ENCODE measurements at places on chromosomes 16 and 17.

GRCh38 chr17:62791235-62791734 lies 16.8 kb downstream of the MARCHF10 start:
- peak; percentile 87 for DNase-seq

DNA sequence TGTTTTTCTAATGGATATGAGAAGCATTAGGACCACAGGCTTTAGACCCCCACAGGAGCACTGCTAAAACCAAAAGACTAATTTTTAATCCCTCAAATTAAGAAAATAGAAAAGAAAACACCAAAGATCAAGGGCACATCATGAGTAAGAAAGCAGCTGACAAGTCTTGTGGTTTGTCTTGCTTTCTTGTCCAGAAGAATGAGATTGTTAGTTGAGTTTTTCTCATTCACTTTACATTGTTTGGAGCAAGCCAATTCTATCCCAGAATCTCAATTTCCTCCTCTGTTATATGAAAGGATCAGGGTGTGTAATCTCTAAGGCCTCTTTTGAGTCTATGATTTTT lies 899.0 kb downstream of the KCNJ2 start:
- no peak for DNase-seq

DNA sequence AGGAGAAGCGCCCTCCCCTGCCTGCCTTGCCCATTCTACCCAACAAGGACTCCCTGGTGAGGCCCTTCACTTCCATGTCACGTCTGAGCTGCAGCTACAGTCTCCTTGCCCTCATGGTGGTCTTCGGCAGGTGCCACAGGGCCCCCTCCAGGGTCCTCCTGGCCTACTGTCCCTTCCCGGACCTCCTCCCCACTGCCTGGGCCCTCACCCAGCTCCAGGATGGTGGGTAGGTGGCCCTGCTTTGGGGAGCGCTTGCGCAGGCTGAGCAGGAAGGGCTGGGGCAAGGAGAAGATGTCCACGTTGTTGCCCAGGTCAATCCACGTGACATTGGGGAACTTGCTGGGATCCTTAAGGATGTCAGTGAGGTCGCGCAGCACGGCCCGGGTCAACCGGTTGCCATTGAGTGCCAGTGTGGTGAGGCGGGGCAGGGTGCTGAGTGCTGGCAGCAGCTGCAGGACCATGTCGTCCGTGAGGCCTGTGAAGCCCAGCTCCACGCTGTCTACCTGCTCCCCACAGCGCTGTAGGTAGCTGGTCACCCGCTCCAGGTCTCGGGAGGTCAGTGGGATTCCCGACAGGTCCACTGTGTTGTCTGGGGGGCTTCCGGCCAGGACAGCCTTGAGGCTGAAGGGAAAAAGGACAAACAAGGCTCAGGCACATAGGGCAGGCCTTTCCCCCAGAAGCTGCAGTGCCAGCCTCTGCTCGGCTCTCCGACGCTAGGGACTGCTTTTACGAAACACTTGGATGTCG lies 28.3 kb downstream of the TRPV2 start:
- DNase-seq: peak; percentile 83

DNA sequence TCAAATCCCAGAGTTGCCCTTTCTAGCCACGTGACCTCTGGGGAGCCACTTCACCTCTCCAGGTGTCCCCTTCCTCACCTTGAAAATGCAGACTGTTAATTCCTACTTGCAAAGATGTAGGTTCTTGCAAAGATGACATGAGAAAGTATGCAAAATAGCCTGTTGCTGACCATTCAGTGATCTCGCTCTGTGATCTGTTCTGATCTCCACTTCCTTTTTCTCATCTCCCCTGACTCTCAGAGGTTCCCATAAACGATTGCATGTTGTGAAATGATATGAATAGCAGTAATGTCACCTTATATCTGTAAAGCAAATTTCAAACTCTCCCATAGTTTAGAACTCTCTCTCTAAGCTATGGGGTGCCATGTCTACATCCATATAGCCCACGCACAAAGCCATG lies 182.3 kb downstream of the TMEM132E start:
- no peak for DNase-seq

GRCh38 chr16:77322757-77323156 lies 112.1 kb downstream of the ADAMTS18 start:
- DNase-seq: no peak

- DNase-seq: peak; percentile 93
Measured at GRCh38 chr17:1720856-1721386, 3.6 kb upstream of the WDR81 start.

DNA sequence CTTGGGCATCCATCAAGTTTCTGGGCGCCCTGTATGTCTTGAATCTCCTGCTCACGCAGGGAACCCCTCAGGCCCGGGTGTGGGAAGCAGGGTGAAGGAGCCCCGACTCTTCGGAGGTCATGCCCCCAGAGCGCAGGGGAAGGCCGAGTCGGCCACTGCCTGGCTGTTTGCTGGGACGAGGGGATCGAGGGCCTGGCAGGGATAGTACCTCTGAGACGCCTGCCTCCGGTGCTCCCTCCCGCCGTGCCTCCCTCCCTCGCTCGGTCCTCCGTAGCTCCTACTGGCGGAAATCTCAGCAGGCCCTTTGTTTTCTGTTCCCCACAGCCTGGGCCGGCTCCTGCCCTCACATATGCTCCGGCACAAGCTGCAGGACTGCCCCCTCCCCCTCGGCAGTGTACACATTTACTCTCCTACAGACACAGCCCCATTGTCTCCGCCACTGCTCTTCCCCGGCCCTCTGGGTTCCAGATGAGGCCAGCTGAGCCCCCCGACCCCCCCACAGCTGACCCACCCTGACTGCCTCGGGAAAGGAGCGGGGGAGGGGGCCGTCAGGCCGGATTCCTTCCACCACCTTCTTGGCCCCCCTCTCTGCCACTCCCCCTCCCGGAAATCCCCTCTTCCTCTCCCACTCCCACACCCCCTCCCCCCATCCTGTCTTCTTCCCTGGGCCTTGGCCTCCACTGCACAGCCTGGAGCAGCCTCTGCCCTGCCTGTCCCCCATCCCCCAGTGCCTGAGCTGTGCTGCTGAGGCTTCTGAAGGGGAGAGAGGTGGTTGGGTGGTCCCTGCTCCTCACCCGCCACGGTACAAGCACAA lies 1.4 kb downstream of the TRAF4 start:
- peak; percentile 92 for DNase-seq

DNA sequence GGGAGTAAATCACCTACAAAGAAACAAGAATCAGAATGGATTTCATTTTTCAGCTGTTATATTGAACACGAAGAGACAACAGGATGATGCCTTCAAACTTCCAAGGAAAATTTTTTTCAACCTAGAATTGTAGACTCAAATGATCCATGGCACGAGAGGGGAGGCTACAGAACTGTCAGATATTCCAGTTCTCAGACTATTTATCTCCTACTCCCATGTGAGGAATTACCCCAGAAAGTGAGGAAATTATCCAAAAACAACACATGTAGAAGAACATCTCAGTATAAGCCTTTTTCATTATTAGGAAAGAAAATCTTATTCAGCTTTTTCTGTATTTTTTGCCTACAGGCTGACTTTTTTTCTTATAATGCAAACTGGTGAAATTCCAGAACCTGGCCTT lies 5.5 kb upstream of the ASGR2 start:
- DNase-seq: no peak

- no peak for DNase-seq
Measured at GRCh38 chr17:61282377-61282776, 117.3 kb upstream of the TBX2 start.

GRCh38 chr17:30239089-30239462 lies 3.6 kb upstream of the SLC6A4 start:
- no peak for DNase-seq

DNA sequence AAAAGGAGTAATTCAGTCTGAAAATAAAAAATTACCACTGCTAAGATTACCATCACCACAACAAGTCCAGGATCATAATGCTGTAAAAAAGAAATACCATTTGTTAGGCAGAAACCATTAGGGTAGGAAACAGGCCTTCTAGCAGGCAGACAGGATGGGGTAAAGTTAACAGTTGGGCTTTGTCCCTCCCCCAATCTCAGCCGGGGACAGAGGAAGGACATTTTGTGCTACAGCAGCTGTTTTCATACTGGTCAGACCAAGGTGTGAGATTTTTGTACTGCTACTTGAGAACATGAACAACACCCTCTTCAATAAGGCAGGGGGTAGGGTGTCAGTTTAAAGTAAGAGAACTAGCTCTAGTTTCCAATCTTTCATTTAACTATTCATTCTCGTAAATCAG lies 49.2 kb upstream of the ITGA2B start:
- peak; percentile 21 for DNase-seq

GRCh38 chr17:45775148-45775547 lies 9.0 kb upstream of the CRHR1 start:
- no peak for DNase-seq

DNA sequence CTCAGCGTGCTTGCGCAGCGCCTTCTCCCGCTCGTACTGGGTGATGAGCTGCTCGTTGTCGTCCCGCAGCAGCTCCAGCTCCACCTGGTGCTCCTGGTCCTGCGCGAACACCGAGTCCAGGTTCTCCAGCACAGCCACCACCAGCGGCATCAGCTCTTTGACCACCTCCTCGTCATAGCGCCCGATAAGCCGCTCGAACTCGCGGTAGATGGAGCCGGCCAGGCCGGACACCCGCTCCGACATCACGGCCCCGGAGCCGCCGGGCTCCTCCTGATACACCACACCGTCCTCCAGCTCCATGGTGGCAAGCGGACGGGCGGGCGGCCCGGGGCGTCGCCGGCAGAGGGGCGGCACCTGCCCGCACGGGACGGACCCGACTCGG lies 320 bp downstream of the SPAG9 start:
- peak; percentile 87 for DNase-seq

DNA sequence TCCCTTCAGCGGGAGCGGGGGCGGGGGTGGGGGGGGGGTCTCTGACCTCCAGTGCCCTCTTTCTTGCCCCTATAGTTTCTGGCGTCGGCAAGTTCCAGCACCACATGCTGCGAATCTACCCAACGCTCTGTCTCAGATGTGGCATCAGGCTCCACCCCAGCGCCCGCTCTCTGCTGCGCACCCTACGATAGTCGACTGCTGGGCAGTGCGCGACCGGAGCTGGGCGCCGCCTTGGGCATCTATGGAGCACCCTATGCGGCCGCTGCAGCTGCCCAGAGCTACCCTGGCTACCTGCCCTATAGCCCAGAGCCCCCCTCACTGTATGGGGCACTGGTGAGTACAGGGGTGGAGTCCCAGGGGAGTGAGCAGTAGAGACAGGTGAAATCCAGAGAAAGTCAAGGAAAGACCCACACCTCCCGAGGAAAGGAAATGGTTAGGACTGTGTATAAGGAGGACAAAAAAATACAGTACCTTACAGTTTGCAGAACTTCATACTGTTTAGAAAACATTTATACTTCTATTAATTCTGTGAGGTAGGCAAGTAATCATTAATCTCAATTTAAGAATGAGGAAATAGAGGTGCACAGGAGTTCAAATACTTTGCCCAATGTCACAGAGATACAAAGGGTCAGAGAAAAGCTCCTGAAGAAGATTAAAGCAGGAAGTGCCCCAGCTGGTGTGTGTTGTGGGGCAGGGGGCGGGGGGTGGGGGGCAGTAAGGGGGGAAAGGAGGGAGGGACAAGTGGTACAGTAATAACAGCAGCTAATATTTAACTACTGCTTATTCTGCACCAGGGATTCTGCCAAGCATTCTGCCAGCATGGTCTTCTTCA lies 2.5 kb downstream of the IRX6 start:
- no peak for DNase-seq

- DNase-seq: peak; percentile 99
Measured at GRCh38 chr17:81527591-81528383, at the start of gene FSCN2. Gene FSCN2 (plus strand): TSS chr17:81528377. CDS start chr17:81528532, 155 bp downstream.

DNA sequence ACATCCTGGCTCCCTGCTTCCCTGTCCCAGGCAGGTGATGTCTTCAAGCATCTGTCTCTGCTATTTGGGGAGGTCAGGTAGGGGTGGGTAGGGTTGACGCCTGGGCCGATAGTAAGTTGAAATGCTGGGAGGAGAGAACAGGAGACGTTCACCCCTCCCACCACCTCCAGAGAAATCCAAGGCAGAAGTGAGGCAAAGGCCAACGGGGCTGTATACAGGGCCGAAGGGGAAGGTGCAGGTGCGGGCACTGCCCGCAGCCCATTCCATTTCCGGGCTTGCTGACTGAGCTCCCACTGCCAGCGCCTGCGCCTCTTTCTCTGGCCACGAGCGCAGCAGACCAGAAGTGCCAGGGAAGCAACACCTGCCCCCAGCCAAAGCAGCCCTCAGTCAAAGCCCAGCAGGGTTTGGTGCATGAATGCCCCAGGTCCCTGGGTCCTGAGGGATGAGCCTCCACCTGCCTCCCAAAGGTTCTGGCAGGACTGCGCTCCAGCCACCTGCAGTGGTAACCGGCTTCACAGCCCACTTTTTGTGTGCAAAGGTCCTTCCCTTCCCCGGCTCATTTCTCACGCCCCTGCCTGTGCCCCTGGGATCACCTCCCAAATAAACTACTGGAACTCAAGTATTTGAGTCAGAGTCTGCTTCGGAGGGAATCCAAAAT lies 127.6 kb upstream of the TNRC6C start:
- peak; percentile 71 for DNase-seq

DNA sequence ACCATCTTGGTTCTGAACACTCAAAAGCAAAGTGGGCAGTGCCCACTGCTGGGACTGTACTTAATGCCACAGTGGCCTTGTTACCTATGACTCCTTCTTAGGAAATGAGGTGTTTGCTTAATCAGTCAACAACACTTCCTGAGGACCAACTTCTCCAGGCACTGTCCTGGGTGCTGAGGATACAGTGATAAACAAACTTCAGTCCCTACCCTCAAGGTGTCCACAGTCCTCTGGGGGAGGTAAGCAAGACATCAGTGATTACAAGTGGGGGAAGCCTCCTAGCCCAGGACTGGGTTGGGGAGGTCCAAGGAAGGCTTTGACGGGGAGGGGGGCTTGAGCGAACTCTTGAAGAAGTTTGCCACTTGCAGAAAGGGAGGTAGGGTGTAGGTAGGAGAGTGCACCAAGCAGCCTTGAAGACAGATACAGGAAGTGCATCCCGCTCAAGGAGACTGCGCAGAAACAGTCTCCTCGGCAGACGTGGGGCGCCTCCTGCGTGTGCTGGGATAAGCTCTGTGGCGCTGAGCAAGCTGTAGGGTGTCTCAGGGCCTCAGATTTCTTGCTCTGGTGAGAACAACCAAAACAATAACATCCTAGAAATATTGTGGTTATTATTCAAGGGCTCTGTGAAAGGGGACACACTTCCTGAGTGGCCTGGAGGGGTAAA lies 2.6 kb upstream of the ABCC3 start:
- DNase-seq: peak; percentile 82

GRCh38 chr17:72126575-72127486 lies 6.0 kb downstream of the SOX9 start:
- DNase-seq: peak; percentile 95
